ENCODE measurements at places on chromosomes 12 and 14.

DNA sequence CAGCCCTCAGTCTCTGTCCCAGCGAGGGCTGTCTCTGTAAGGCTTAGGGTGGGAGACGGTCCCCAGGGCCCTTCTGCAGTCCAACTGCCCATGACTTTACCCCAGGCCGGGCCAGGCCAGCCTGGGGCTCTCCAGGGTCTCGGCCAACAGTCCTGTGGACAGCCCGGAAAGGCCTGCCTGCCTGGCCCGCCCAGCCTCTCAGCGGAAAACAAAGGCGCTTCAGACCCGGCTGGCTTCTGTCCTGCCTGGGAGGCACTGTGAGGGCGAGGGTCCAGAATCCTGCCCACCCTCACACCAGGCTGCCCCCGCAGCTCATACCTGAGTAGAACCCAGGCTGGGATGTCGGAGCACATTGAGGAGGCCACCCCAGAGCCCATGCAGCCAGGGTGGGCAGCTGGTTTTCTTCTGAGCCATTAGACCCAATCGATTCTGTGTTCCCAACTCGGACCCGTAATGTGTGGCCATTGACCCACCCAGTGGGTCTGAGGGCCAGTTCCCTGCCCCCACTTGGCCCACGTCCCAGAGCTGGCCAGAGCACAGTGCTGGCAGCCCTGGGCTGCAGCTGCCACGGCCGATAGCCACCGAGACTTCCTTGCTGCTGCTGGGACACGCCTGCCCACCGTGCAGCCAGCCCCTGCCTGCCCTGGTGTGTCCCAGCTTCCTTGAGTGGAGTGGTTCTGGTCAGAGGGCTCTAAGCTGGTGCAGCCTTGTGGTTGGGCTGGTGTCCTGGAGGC is 1.6 kb downstream of the CRIP2 start:
- no peak for DNase-seq

DNA sequence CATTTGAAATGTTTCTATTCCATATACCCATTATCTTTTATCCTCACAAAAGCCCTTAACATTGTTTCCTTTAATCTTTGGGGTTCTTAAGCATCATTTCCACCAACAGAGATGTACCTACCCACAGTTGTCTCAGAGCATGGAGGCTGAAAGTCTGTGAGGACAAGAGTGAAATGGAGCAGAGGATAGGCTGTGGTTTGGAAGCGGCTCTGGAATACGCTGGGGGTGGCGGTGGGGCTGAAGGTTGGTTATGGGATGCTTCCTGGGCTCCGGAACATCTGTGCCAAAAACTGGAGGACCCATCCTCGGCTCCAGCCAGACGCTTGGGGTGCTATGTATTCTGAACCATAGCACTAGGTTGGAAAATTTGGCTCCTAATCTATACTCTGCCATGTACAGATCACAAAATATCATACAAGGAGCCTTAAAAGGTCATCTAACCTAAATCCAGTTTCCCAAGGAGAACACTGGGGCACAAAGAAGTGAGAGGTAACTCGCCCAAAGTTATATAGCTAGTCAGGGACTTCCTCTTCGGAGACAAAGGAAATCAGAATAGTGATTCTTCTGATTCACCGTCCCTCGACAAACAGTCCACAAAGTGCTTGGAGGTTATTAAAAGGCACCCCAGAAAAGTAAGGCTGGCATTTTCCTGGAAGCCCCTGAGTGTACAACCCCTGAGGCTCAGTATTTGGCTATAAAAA is 2.5 kb downstream of the PPP1R3E start:
- DNase-seq, result no peak

DNA sequence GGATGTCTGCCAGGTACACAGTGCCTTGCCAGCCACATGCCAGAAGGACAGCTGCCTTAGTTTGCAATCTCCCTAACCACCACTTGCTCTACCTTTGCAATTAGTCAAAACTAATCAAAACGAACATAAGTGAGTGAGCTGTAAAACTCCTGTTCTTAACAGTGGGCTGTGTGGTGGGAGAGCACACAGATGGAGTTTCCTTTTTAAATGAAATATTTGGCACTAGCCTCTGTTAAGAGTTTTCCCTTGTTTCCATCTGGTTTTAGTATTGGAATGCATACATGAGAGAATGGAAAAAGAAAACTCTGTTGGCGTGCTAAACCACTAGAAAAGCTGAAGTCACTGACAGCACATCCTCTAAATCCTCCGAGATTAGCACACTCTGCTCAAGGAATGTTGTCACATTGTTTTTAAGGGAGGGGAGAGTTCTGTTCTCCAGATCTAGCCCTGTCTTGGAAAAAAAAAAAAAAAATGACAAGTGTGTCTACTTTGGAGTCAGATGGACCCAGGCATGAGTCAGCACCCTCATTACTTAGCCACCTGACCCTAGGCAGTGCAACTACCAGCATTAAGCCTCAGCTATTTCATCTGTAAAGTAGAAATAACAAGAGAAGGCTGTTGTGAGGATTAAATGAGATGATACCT is 83.9 kb downstream of the STXBP6 start:
- no peak for DNase-seq

GRCh38 chr14:37139710-37140109 is 32.7 kb downstream of the SLC25A21 start:
- no peak for DNase-seq

GRCh38 chr14:50794068-50794645 is 36.8 kb downstream of the NIN start:
- DNase-seq, result no peak

All from activated CD8-positive, alpha-beta memory T cell treated with anti-CD3 and anti-CD28 coated beads, Interleukin-2, amount 50 U/mL, for 4 hours (primary cell).